Naive thymus-derived CD8-positive, alpha-beta T cell (primary cell): ENCODE measurements at places on chromosomes 7 and 10. TPM values are rescaled to one million over a fixed set of nuclear protein-coding genes. Genes with fewer than 3 reads are reported as not detected.

Gene EMX2
- not detected for polyA plus RNA-seq

Gene VWC2
- 0.01 TPM for polyA plus RNA-seq

DNA sequence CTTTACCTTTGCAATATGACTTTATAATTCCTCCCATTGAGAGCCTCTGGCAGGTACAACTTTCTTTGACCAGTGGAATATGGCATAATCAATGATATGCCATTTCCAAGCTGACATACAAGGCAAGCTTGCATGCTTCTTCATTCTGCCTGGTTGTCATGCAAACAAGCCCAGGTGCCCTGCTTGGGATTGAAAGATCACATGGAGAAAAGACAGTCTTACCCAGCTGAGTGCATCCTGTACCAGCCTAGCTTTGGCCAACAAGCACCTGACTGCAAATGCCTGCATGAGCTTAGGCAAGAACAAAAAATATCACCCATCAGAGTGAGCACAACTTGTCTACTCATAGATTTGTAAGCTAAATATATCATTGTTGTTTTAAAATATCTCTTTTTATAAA lies 82.9 kb upstream of the KCND2 start:
- H3K4me1 ChIP-seq = no peaks in the 10 kb centered on the region
- DNase-seq = no peak
- no peaks in the 10 kb centered on the region for H3K27me3 ChIP-seq
- H3K4me3 ChIP-seq = no peak overlapping the region
- no peak overlapping the region for H3K27ac ChIP-seq
- no peaks in the 10 kb centered on the region for H3K36me3 ChIP-seq

DNA sequence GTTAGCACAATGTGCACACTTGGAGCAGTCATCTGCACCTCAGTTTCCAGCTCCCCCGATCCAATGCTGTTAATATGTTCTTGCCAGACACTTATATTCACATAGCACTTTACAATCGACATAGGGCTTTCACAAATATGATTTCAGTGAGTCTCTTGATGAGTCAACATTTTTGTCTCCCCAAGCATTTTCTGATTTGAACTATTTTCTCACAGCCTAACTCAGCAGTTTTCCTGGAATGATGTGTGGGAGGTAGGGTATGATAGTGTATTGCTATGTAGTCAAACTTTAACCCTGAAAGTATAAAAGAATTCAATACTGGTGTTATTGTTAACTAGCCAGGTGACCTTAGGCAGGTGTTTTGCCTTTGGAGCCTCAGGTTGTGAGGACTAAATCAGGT lies 82.5 kb upstream of the LRGUK start:
- peaks cover 20% of the 10 kb centered on the region for H3K36me3 ChIP-seq
- no peaks in the 10 kb centered on the region for H3K4me1 ChIP-seq
- no peak for DNase-seq
- H3K27me3 ChIP-seq = no peaks in the 10 kb centered on the region

Gene IFIT5
- 10.3 TPM for polyA plus RNA-seq

DNA sequence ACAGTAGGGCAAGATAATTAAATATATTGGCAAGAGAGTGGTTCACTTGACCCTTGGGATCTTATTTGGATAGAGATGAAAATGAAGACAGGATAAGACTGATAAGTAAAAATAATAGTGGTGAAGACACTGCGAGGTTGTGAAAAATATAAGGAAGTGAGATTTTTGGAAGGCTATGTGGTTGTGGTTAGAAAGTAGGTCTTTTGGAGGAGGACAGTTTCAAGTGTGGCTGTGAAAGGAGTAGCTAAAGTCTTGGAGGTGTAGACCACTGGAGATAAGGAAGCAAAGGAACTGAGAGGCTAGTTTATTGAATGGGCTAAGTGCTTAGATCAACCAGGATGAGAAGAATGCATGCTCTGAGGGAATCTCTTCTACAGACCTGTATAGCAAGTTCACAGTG lies 11.2 kb downstream of the MIOS start:
- DNase-seq = no peak
- no peaks in the 10 kb centered on the region for H3K4me1 ChIP-seq
- no peak overlapping the region for H3K27ac ChIP-seq
- H3K4me3 ChIP-seq = no peak overlapping the region
- H3K27me3 ChIP-seq = no peaks in the 10 kb centered on the region
- H3K36me3 ChIP-seq = no peaks in the 10 kb centered on the region

- peaks cover 9% of the 10 kb centered on the region for H3K27me3 ChIP-seq
- no peaks in the 10 kb centered on the region for H3K4me1 ChIP-seq
- no peak overlapping the region for H3K27ac ChIP-seq
- H3K36me3 ChIP-seq = no peaks in the 10 kb centered on the region
- no peak for DNase-seq
- no peak overlapping the region for H3K4me3 ChIP-seq
Measured at GRCh38 chr10:28800144-28800543, 122.8 kb downstream of the BAMBI start.

Gene CNNM1
- not detected for polyA plus RNA-seq

DNA sequence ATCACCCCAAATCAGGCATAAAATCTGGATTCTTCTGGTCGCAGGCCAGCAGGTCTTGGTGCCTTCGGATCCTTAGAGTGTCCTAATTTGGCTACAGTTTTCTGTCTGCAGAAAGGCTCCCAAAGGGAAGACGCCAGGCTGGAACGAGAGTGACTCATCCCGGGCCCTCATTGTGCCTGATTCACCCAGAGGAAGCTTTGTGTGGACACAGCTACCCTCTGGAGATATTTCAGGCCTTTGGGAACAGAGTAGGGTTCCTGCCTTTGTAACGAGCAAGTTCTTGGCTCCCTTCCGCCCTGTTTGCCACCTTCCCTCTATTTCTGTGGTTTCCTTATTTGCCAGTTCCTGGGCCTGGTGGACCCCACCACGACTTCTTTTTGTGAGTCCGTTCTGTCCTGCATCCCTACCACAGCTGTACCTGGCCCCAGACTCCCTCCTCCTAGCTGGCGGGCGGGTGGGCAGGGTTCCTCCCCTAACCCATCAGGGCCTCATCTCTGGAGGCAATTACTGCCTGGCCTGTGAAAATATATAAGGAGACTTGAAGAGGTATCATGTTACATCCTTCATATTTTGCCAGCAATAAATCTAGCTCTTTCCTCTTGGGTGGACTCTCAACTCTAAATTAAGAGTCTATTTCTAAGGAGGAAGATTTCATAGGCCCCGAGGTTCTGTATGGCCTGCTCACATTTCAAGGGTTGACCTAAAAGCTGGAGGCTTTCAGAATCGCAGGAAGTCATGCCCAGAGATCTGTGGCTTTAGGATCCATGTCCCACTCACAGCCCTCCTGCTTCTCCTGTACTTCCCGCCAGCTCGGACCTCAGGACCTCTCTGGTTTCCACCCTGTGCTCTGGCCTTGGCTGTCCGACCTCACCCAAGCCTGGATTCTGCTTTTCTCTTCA lies 219.2 kb upstream of the ZNF32 start:
- H3K27me3 ChIP-seq = no peaks in the 10 kb centered on the region
- H3K27ac ChIP-seq = no peak overlapping the region
- no peak for DNase-seq
- H3K4me1 ChIP-seq = no peaks in the 10 kb centered on the region

GRCh38 chr10:22111260-22111659 lies 106.6 kb downstream of the EBLN1 start:
- no peak for DNase-seq
- H3K4me3 ChIP-seq = no peak overlapping the region
- H3K27me3 ChIP-seq = peaks cover 18% of the 10 kb centered on the region
- H3K36me3 ChIP-seq = no peaks in the 10 kb centered on the region

- DNase-seq = no peak
- H3K36me3 ChIP-seq = no peaks in the 10 kb centered on the region
- peaks cover 4% of the 10 kb centered on the region for H3K27me3 ChIP-seq
- no peak overlapping the region for H3K4me3 ChIP-seq
- no peaks in the 10 kb centered on the region for H3K4me1 ChIP-seq
Measured at GRCh38 chr7:116691664-116692063, 19.7 kb downstream of the MET start.

- no peak for DNase-seq
- H3K27me3 ChIP-seq = no peaks in the 10 kb centered on the region
- no peak overlapping the region for H3K27ac ChIP-seq
- H3K36me3 ChIP-seq = no peaks in the 10 kb centered on the region
- H3K4me1 ChIP-seq = peaks cover 4% of the 10 kb centered on the region
Measured at GRCh38 chr10:91123261-91123660, 97.2 kb upstream of the PCGF5 start.

DNA sequence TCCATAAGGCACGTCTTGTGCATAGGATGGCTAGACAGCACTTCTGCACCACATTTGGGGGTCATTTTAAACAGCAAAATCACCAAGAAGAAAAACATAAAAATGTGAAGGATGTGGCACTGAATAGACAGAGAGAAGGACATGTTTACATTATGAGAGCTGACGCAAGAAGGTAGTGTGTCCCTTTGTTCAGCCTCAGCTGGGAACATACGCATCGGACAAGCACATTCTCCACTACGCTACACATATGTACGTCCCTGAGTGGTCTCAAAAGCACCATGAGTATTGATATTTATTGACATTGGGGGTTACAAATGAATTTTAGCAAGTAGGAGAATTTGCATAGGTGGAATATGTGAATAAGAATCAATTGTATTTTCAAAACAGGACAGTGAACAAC lies 20.2 kb downstream of the DDC start:
- no peaks in the 10 kb centered on the region for H3K36me3 ChIP-seq
- no peak overlapping the region for H3K27ac ChIP-seq
- DNase-seq = no peak
- no peak overlapping the region for H3K4me3 ChIP-seq
- no peaks in the 10 kb centered on the region for H3K4me1 ChIP-seq

Gene SPDYE16
- polyA plus RNA-seq = not detected

DNA sequence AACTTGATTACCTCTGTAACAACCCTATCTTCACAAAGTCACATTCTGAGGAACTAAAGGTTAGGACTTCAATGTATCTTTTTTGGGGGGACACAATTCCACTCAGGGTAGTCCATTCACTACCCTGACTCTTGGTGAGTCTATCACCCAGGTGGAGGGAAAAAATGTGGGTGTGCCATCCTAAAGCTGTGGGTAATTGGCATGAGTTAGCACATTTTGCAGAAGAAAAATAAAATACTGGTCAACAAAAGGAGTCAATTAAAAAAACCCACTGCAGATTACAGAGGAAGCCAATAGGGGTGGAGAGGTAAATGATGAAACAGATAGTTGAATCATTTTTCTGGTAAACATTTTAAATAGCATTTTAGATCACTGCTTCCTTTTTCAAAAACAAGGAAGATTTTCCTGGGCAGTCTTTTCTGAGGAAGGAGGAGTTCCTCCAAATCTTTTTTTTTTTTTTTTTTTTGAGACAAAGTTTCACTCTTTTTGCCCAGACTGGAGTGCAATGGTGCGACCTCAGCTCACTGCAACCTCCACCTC lies 5.1 kb upstream of the BLVRA start:
- H3K27me3 ChIP-seq = peaks cover 3% of the 10 kb centered on the region
- H3K36me3 ChIP-seq = no peaks in the 10 kb centered on the region
- DNase-seq = no peak
- H3K27ac ChIP-seq = no peak overlapping the region
- H3K4me1 ChIP-seq = peaks cover 17% of the 10 kb centered on the region
- H3K4me3 ChIP-seq = no peak overlapping the region

DNA sequence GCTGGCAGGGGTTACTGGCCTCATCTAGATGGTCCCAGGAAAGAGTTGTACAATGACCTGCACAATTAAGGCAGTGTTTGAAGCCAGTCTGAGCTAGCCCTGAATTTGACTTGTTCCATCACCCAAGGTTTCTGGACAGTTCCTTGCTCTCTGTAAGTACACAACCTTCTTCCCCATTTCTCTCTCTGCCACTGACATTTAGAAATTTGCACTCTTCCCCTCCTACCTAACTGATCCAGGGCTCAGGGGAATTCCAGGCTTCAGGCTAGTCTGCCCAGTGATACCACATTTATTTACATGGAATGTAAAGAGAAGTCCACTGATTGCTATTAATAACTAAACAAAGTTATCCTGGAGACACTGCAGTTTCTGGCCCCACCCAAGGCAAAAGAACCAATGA lies 139.0 kb upstream of the GPR26 start:
- peaks cover 4% of the 10 kb centered on the region for H3K36me3 ChIP-seq
- H3K27me3 ChIP-seq = peaks cover 19% of the 10 kb centered on the region
- DNase-seq = no peak
- H3K27ac ChIP-seq = no peak overlapping the region
